ENCODE measurements at places on chromosomes 11 and 22.
A peak's percentile ranks its signal among the peaks of the same experiment; 100 is the strongest.

- DNase-seq = no peak
These were observed 62.5 kb downstream of the FAM76B start for GRCh38 chr11:95727111-95727510.

DNA sequence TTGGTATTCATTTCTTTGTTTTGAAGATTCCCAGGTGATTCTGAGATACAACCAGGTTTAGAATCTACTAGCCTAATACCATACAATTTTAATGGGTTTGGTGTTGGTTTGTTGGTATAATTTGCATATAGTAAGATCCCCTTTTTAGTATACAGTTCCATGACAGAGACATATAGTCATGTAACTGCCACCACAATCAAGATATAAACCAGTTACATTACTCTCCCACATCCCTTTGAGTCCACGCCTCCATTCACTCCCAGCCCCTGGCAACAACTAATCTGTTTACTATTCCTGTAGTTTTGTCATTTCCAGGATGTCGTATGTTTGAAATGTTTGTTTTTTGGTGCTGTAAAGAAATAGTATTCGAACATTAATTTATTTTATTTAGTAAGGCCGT lies 4.3 kb downstream of the ASRGL1 start:
- no peak for DNase-seq

- no peak for DNase-seq
These were observed 158.4 kb upstream of the NARS2 start for GRCh38 chr11:78733031-78733430.

- DNase-seq = no peak
These were observed 104.1 kb downstream of the PKNOX2 start for GRCh38 chr11:125268611-125269010.

GRCh38 chr11:111841370-111842053 lies 29.9 kb downstream of the ALG9 start:
- DNase-seq = peak; percentile 84

- no peak for DNase-seq
These were observed 1062.3 kb downstream of the LRRC4C start for GRCh38 chr11:40397141-40397540.

DNA sequence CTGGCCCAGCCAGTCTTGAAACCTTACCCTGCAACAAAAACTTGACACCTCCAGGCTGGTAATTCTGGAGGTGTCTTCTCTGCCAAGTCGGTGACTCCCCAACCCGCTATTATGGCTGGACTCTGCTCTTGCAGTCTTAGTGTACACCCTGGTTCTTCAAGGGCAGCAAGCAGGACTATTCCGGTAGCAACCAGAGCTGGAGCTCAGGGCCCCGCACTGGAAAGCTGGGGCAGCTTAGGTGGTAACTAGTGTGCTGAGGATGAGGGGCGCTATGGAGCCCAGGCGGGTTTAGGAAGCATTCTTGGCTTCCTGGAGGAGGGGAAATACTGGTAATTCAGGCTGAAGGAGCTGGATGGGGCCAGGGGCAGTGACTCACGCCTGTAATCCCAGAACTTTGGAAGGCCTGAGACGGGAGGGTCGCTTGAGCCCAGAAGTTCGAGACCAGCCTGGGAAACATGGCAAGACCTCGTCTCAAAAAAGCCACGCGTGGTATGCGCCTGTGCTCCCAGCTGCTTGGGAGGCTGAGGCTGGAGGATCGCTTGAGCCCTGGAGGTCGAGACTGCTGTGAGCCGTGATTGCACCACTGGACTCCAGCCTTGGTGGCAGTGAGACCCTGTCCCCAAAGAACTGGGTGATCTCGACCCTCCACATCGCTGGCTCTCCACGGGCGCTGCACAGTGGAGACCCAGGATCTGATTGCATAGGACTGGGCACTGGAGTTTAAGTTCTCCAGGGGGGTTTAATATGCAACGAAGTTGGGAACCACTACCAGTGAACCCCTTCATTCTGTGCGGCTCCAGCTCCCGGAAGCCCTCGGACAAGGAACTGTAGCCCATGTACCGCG lies 10.6 kb upstream of the AIFM3 start:
- DNase-seq = no peak
